Bone marrow (tissue), 2 donors: ENCODE measurements at places on chromosomes 7 and 10.

DNA sequence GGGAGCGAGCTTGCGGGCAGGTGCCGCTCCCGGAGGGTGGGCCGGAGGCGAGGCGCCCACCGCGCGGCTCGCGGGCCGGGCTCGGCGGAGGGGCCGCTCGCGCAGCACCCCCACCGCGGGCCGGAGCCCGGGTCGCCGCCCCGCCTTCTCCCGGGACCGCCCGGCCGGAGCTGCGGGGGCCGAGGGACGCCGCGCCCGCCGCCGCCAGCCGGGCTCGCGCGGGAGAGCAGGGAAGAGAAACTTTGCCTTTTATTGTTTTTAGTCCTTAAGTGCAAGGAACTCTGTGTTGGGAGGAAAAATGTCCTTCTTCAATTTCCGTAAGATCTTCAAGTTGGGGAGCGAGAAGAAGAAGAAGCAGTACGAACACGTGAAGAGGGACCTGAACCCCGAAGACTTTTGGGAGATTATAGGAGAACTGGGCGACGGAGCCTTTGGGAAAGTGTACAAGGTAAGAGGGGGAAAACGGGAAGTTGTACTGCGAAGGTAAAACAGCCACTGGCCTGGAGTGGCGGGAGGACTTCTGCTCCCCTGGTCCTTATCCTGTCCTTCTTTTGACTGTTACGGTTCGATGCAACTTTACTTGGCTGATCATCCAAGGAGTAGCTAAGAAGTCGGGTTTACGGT is 620 bp downstream of the SLK start:
- DNase-seq, result peak; percentile 34

GRCh38 chr10:46255801-46256747 is 30.7 kb upstream of the ANTXRL start:
- DNase-seq, result peak; percentile 12

DNA sequence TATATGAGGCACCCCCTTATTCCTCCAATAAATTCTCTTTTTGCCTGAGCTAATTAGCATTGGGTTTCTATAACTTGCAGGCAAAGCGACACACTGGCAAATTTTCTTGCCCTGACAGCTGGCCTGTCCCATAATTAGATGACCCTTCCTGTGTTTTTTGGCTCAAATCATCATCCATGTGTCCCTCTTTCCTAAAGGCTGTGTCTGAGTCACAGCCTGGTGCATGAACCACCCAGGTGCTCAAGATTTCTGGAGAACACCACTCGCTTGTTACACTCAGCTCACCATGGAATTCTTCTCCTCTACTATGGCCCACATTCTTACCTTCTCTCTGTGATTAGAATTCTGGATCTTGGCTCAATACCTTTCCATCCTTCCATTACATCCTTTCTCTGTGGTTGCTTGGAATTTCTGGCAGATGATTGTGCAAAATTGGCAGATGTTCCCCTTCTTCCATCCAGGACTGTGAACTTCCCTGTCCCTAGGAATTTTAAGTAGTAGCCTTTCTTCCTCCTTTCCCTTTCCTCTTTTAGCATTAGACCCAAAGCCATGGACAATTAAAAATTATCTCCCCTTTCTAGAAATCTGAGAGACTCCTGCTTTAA is 116.0 kb upstream of the ANKRD1 start:
- DNase-seq, result no peak

DNA sequence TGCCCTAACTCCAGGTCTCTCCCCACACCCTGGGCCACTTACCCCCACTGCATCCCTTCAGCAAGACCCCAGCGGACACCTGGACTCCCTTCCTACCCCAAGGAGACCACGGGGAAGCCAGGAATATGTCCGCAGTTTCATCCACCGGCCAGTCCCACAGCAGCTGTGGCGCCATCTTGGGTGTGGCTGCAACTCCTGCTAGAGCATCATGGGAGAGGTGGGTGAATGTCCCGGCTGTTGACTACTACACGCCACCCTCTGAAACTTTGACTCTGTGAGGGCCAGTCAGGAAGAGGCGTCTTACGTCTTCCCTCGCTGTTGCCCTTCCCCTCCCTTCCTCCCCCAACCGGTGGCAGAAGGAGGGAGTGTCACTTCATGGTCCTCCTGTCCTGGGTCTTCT is 238.3 kb upstream of the RNF32 start:
- DNase-seq, result no peak

DNA sequence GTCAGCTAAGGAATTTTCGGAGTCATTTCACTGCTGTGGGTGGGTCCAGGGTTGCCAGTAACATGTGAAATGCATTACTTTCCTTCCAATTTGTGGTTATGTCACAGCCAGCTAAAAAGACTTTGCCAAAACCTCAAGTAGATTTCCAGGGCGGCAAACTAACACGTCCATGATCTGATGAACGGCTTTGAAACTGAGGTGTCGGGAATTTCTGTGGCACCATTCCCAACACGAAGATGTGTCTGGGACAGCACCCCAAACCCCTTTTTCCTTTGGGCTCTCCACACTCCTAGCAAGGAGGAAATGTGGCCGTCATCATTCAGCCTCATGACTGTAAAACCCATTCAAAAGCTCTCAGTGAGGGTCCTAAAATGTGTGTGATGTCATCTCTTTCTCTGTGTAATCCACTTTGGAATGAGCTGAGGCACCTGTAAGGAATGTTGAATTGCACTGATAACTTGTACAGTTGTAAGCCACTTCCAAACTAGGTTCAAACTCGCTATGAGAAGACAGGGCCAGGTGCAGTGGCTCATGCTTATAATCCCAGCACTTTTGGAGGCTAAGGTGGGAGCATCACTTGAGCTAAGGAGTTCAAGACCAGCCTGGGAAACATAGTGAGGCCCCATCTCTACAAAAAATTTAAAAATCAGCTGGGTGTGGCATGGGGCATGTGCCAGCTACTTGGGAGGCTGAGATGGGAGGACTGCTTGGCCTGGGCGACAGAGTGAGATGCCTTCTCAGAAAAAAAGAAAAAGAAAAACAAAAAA is 146.1 kb upstream of the FRMD4A start:
- no peak for DNase-seq

GRCh38 chr7:155003092-155003375 is at the start of gene PAXIP1:
PAXIP1 (minus strand) TSS chr7:155003124; CDS start chr7:155002929, 195 bp downstream.
- peak; percentile 95 for DNase-seq

DNA sequence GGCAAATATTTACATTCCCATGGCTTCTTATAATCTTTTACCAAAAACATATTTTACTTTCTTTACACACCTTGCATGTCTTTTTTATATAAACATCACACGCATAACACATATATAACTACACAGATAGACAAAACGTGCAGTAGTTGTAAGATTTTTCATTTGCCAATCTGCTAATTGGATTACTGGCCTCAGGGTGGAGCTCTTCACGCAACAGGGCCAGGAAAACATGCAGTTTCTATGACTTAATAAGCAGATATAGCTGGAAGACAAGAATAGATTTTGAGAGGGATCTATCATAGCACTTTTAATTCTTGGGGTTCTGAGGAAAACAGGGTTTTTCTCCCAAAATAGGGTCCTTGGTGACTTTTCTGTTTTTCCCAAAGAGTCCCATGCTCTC is 12.7 kb downstream of the ACADSB start:
- no peak for DNase-seq

- DNase-seq, result no peak
Measured at GRCh38 chr7:75885036-75885435, 6.2 kb downstream of the RHBDD2 start.
